NCI-H774 (cell line): ENCODE measurements at places on chromosomes 2 and 18.

GRCh38 chr18:26867471-26867870 is 2.0 kb upstream of the AQP4 start:
- no peak for DNase-seq

DNA sequence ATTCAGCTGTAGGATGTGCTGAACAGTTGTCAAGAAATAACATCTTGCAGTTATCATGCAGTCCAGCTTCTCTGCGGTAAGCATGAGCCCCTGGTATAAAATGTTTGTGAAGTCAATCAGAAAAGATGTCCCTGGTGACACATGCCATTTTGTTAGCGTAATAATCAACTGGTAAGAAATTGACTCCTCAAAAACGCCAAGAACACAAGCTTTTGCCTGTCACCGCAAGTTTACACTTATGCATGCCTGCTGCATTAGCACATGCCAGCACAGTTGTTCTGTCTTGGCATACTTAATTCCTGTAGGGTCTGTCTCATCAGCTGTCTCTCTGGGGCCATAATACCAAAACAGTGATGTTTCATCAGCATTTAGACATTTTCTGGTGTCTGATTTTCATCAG is 524.8 kb upstream of the DSEL start:
- DNase-seq, result no peak

- no peak for DNase-seq
These were observed 33.7 kb upstream of the BZW1 start for GRCh38 chr2:200778038-200778437.

GRCh38 chr2:138323382-138324067 is 178.0 kb upstream of the SPOPL start:
- no peak for DNase-seq

- DNase-seq, result peak; percentile 53
These were observed 47.7 kb downstream of the OSBPL6 start for GRCh38 chr2:178241844-178242551.

GRCh38 chr2:133292259-133292658 is 276.0 kb downstream of the NCKAP5 start:
- DNase-seq, result no peak

DNA sequence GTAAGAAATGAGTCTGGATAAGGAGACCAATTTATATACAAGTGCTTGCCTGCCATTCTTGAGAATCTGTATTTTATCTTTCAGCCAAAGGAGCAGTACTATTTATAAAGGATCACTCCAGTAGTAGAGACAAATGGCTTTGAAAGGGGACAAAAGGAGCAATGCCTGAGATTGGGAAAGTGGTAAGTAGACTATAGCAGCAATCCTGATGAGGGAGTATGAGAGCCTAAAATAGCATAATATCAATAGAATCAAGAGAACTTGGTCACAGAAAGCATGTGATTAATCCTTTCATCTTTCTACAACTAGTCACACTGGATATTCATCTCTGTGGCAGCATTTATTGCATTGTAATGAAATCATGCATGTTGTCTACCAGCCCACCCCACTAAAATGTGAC is 20.2 kb downstream of the NRXN1 start:
- DNase-seq, result no peak

DNA sequence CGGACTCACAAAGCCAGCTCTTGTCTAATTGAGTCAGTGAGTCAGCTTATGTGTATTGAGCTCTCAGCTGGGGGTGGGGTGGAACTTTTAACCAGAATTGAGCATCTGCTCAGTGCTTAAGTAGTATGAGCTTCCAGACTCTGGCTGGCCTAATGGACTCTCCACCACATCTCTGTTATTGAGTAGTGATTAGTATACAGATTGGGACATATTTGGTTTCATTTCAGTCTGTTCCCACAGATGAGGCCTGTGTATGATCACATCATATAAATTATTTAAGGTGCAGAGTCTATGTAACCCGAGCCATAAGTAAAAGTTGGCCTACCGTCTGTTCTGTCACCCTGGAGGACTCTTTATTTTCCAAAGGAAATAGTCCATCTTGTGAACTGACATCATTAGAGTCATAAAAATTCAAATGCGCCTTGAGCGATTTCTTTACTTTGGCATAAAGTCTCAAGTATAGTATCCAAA is 152.1 kb downstream of the THSD7B start:
- no peak for DNase-seq

- DNase-seq, result no peak
These were observed 354.1 kb downstream of the DLGAP1 start for GRCh38 chr18:4101009-4101408.

- no peak for DNase-seq
These were observed 123.6 kb downstream of the LRATD1 start for GRCh38 chr2:14756122-14756541.

- no peak for DNase-seq
These were observed 68.0 kb downstream of the KLHL29 start for GRCh38 chr2:23452853-23453420.

DNA sequence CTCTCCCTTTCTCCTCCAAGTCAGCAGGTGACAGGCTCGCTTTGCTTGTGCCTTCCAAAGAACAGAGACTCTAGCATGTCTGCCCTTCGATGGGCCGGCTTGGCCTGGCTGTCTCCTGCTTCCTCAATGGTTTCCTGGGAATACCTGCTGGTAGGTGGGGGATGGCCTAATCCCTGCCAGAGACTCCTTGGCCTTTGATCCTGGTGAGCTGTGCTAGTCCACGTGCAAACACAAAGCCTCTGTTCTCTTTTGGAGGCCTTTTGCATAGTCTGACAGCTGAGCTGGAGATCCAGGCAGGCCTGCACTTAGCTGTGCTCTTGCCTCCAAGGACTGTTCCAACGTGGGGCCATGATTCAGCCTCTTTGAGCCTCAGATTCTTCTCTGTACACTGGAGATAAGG is 67.6 kb downstream of the ARL4C start:
- DNase-seq, result no peak
